Activated T-cell treated with anti-CD3 and anti-CD28 coated beads, Interleukin-2, amount 50 U/mL, for 24 hours (primary cell): ENCODE measurements at places on chromosomes 1 and 21.
A peak's percentile ranks its signal among the peaks of the same experiment; 100 is the strongest.

GRCh38 chr1:30525971-30526651 lies 197.3 kb downstream of the MATN1 start:
- no peak for DNase-seq

DNA sequence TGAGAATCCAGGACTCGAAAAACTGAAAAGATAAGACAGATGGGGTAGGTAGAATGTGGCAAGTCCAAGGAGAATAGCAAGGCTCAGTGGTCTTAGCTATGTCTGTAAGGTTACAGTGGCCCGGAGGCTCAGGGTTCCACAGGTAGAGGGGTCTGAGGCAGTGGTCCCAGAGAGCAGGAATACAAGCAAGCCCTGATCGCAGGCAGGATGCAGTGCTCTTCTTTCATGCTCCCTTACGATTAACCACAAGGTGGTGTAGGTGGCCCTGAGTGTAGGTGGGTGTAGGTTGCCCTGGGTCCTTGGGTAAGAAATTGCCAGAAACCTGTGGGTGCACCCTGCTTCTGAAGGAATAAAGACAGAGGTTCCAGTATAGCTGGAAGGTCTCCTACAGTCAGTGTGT lies 99.1 kb upstream of the RAB3GAP2 start:
- no peak for DNase-seq

GRCh38 chr1:85465099-85465785 lies at the start of gene DDAH1:
Gene DDAH1 (minus strand): TSS chr1:85465159. CDS start chr1:85465045, 114 bp downstream.
- DNase-seq, result peak; percentile 43

DNA sequence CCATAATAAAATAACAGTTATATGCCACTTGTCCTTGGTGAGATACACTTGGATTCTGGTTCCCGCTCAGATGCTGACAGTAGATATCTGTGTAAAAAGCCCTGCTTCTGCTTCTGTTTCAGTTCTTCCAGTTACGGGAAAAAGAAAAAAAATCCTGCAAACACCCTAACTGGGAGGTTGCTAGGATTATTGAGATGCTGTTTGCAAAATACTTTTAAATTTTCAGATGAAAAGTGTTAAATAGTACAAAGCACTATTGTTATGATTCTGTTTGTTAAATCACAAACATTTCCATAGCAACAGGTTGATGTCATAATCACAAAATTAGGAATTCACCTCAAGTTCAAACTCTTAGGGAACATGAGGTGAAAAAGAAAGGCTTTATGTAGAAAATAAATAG lies 232.3 kb downstream of the HMCN1 start:
- DNase-seq, result no peak

DNA sequence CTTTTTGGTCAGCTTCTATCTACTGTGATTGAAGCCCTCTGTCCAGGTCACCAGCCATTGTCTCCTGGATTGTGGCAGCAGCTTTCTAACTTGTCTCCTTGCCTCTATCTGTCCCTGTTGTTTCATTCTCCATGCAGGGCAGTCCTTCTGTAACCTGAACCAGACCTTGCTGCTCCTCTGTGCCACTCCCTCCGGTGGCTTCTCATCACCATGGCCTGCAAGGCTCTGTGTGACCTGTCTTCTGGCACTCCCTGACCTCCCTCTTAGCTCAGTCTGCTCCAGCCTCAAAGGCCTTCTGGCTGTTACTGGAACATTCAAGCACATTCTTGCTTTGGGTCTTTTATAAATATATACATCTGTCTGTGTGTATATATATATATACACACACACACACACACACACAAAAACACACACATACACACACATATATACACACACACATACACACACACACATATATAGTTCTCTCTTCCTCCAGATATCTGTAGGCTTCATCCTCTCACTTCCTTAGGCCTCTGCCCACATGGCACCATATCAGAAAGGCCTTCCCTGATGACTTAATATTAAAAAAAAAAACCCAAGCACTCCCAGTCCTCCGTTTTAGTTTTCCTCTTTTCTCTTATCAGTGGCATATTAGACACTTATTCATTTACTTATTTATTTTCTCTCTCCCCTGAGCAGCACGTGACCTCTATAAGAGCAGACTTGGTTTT lies 21.2 kb upstream of the JUN start:
- DNase-seq, result no peak

DNA sequence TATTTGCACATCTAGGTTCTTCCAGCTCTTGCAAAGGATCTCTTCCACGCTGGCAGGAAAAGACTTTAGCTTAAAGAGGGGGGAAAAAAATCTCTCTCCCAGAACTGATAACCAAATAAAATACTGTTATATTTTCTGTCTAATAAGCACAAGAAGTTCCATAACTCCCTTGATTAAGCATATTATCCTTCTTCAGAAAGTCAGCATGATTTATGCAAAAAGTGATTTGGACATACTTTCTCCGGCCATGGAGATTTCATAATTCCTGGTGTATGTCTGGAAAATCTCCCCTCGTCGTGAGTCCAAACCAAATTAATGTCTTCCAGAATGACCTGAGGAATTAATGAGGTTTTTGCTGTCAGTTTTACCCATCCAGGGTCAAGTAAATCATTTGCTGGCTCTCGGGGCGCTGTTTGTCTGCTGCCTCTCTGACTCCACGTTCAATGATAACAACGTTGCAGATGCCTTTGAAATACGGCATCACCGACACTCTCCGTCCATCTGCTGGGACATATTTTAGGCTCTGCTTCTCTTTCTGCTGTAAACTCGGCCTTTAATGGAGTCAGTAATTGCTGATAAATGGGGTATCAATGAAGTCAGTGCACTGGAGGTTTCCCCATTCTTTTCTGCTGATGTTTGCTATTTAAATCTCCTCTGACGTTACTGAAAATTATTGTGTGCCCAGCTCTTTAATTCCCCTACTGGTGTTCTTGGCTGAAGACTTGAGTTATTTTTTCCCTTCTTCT lies 112.9 kb downstream of the HLX start:
- no peak for DNase-seq

DNA sequence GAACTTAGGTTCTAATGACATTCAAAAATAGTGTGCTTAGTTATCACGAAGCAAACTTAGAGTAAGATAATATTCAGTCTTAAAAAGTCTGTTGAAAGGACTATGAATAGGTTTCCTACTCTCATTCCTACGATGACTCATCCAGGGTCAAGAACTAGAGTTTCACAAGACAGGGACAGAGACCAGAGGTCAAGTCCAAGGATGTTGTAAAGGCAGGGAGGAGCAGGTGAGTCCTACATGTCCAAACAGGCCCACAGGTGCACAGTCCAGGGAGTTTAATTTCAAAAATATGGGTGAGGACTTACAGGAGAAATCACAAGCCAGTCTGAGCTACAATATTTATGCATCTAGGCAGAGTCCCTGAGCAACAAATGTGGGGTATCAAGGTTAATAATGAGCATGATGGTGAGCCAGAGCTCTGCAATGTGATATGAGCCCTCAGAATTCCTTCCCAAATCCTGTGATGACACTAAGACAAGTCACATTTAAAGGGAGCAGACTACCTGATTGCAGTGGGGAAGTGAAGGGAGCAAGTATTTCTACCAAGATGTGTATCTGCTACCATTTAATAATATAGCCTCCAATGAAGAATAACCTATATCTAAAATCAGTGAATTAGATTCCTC lies 100.0 kb upstream of the NRIP1 start:
- no peak for DNase-seq

DNA sequence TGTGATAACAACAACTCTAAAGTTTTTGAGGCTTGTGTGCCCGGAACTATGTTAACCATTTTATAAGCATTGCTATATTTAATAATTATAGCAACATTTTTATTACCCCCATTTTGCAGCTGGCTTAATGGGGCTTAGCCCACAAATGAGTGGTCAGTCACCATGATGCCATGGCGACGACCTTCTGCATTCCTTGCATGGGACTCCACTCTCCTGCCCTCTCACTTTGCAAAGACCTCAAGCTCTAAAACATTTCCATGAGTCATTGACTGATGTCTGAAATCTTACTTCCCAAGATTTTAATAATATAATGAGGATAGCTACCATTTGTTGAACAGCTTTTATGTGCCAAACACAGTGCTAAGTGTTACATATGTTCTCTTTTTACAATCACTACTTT lies 15.4 kb downstream of the NGF start:
- no peak for DNase-seq

GRCh38 chr1:34013958-34014737 lies 150.3 kb downstream of the HMGB4 start:
- no peak for DNase-seq

DNA sequence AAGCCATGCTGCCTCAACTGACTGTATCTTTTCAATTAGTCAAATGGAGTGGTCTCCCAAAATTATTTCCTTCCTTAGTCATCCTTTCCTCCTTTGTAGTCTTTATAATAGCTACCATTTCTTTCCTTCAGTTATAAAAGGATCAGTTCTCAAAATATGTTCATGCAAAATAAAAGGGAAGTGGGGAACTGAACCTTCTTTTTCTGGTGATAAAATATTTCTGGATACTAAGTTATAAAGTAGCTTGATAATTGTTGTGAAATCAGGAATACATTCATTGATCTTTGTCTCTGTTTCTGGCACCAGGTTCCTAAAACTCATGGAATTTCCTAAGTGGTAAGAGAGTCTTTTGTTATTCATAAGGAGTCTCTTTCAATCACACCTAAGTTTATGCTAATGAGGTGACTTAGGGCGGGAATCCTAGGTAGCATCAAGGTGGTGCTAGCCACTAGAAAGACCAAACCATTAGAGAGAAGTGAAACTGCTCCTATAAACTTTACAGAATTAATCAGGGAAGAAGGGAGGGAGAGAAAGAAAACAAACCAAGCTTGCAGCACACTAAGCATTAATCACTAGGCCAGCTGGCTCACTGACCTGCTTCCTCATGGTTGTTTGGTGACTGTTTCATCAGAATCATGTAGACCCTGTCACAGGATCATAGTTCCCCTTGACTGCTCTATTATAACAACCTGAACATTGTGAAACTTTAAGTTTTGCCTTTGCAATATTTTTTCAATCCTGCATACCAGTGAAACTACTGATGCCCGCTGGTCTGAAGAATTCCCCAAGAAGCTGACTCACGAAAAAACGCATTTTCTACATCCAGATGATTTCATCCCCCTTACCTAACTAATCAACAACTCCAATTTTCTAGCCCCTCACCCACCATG lies 161.6 kb upstream of the PTBP2 start:
- no peak for DNase-seq

DNA sequence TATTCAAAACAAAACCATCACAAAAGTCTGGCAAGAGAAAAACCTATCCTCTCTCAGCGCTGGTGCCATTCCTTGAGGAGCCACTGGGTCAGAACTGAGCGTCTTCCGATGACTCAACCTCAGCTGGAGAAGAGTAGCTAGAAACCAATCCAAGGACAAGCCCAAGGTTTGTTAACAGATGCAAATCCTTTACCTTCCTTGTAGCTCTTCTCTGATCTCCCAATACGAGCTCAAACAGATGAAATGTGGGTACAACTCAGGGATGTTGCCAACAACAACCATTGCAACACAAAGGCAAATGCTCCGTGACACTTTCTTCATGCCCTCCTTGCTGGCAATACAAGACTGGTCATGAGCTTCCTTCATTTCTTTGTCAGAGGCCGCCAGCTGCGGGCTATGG lies 337.1 kb downstream of the SIPA1L2 start:
- no peak for DNase-seq

DNA sequence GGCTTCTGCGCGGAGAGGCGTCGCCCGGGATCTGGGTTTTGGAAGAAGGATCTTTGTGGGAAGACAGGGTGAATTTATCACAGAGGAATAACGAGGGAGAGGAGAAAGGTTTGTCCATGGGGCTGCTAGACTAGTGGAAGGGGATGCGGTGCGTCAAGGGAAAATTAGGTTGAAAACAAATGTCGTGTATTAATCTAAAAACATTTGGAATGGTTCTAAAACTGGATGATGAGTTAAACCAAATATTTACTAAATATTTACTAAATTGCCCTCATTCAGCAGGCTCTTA lies 647 bp downstream of the RO60 start:
- no peak for DNase-seq

DNA sequence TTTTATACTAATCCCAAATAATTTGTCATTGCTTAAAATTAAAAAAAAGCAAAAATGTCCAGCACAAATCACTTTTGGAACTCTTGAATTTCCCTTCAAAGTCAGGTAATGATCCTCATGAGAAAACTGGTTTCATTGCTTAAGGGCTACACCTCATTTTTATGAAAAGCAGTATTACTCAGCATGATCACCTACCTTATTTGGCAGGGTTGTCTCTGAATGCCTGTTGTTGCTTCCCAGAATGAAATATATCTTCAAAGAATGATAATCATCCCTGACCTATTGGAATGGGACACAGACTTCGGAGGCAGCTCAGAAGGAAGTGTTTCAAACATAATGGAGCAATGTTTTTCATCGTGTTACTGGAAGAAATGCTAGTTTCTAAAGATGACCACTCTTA lies 29.7 kb downstream of the C1orf21 start:
- no peak for DNase-seq

- no peak for DNase-seq
Measured at GRCh38 chr1:237566581-237566980, 324.1 kb downstream of the ZP4 start.
